ENCODE measurements at places on chromosomes 3 and 15. TPM values are rescaled to one million over a fixed set of nuclear protein-coding genes. Genes with fewer than 3 reads are reported as not detected.
A peak's percentile ranks its signal among the peaks of the same experiment; 100 is the strongest.

GRCh38 chr3:33119891-33120290 lies 6.1 kb downstream of the CRTAP start:
- no peak for DNase-seq

- no peak for DNase-seq
These were observed 61.5 kb downstream of the HOMER2 start for GRCh38 chr15:82890995-82891390.

GRCh38 chr15:48695088-48695826 lies 49.7 kb upstream of the FBN1 start:
- DNase-seq = no peak

GRCh38 chr3:188780193-188781147 lies 391.3 kb upstream of the TPRG1 start:
- no peak for DNase-seq

SLCO3A1 gene
- total RNA-seq = 20.6 TPM

RAB43 gene
- total RNA-seq = 27.7 TPM

GRCh38 chr3:107753494-107753893 lies 230.7 kb downstream of the BBX start:
- peak; percentile 27 for DNase-seq

DNA sequence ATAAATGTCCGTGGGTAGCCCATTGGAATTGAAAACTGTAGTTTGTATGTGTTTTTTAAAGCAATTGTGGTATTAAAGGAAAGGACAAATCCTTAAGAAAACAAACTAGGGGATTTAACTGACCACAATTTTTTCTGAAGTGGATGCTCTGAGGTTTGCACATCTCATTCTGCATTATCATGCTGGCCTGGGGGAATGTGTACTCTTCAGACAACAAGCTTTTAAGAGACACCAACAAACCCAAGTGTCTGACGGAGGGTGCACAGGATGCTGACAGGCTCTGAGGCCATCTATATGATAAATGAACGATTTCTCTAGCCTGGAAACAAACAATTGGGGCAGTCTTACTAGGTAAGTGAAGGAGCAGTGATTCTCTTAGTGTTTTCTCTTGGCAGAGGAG lies 9.1 kb downstream of the LINS1 start:
- no peak for DNase-seq

- DNase-seq = no peak
These were observed 73.4 kb upstream of the CADM2 start for GRCh38 chr3:84885199-84885882.

DNA sequence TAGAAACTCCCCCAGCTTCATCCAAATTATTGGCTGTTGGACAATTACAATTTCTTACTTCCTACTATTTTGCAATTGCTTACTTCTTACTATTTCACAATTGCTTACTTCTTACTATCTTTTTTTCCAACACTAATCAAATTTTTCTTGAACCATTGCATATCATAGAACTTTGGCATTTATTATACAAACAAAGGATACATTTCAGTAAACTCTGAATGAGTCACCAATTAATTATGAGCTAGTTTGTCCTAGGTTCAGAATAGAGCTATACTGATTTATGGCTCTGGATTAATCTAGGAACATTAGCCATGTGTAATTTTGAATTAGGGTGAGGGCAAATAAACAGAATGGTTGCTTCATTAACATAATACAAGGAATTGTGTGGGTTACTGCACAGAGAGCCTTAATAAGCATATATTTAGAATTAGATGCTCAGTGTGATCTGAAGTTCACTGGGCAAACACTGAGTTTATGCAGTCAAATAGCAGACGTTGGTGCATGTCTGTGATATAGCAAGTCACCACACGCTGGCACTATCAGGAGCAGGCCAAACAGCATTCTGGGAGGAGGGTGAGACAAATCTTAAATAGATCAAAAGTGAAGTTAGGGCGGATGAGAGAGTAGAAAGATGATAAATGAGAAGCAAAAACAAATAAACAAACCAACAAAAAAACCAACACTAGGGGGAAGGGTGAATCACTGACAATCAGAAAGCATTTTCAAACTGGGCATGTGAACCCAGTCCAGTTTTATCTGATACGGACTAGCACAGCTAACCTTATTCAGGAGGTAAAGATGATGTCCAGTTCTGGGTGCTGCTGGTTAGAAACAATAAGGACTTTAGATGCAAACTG lies 21.5 kb downstream of the GABRR3 start:
- DNase-seq = no peak

DNA sequence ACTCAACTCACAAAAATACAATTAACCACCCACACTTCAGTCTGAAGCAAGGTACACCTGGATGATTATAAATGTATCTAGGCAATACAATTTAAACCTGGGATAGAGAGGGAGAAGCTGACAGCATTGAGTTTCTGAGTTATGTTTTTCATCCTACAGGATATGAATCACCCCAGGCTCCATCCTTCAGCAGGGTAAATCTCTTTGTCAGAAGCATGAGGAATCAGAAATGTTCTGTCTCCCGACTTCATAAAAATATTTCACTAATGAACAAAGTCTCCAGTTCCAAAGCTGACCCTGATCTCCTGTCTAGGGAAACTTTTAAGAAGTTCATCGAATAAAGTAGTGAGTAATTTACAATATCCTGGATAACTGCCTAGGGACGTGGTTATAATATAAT lies 25.5 kb upstream of the FRMD4B start:
- no peak for DNase-seq

DNA sequence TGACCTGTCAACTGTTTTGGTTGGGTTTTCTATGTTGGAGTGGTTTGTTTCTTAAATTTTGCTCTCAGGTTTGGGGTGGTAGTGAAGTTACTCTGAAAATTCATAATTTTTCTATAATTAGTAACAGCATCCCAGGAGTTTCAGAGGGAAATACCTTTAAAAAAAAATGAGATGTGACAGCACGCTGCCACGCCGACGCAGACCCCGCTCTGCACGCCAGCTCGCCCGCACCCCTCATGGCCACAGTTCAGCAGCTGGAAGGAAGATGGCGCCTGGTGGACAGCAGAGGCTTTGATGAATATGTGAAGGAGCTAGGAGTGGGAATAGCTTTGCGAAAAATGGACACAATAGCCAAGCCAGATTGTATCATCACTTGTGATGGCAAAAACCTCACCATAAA lies 34.6 kb downstream of the AKAP13 start:
- DNase-seq = no peak

- DNase-seq = no peak
These were observed 265.6 kb upstream of the UBE2E2 start for GRCh38 chr3:22937536-22937935.

DNA sequence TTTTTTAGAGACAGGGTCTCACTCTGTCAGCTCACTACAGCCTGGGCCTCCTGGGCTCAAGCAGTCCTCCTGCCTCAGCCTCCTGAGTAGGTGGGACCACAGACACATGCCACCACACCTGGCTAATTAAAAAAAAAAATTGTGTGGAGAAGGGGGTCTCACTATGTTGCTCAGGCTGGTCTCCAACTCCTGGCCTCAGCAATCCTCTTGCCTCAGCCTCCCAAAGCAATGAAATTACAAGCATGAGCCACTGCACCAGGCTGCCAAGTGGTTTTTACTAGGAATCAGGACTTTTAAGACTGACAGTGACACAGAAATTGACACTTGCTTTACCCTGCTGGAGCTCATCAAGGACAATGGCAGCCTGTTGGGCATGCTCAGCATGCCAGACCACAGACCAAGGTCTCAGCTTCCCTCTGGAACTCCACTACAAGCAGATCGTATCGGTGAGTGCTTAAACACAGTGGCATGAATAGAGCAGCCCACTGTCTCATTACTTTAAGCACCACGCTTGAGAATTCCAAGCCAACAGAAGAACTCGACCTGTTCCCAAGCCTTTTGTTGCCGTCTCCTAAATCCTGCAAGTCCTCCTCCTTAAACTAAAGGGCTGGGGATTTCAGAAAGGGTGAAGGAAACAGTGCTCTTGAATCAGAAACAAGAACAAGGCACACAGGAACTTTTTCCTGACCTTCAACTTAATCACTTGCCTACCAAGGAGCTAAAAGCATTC lies 41.4 kb downstream of the EOMES start:
- no peak for DNase-seq

UCN2 gene
- total RNA-seq = 1.8 TPM

RTP1 gene
- not detected for total RNA-seq

SH2D7 gene
- total RNA-seq = not detected

DNA sequence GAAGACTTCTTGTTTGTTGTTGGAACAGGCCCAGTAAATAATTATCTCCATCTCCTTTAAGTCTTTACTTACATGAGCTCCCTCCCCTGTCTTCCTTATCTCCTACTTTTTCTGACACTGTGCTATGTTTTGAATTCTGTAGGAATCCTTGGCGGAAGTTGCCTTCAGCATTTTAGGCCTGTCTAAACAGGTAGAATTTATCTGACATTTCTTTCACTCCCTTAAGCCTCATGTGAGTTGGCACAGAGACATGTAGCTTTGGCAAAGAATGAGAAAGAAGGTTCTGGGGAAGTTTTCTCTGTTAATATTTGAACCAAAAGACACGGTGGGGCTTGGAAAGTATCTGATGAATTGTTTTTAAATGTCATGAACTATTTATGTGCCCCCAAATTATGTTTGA lies 8.1 kb downstream of the MCTP2 start:
- no peak for DNase-seq

WDR82 gene
- 57.9 TPM for total RNA-seq
